Fibroblast of skin of left biceps (primary cell): ENCODE measurements at places on chromosomes 3 and 15.

DNA sequence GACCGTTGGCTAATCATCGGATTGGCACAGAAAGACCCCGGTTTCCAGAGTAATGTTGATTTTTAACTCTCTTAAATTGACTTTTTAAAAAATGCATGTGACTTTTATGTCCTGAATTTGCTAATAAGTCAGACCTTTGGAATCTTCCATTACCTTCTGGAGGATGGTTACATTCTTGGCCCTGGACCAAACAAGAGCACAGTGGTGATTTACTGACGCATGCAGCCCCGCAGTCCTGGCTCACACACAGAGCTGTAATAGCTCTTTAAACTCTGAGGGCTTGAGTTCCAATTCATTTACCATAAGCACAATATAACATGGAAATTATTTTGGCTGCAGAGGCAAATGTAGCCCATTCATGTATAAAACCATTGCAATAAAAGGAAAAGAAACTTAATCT lies 25.1 kb downstream of the SOX14 start:
- no peak for DNase-seq

GRCh38 chr3:85710490-85710889 lies 751.7 kb downstream of the CADM2 start:
- DNase-seq: no peak

- DNase-seq: no peak
Measured at GRCh38 chr3:69357196-69357595, 28.7 kb downstream of the FRMD4B start.

DNA sequence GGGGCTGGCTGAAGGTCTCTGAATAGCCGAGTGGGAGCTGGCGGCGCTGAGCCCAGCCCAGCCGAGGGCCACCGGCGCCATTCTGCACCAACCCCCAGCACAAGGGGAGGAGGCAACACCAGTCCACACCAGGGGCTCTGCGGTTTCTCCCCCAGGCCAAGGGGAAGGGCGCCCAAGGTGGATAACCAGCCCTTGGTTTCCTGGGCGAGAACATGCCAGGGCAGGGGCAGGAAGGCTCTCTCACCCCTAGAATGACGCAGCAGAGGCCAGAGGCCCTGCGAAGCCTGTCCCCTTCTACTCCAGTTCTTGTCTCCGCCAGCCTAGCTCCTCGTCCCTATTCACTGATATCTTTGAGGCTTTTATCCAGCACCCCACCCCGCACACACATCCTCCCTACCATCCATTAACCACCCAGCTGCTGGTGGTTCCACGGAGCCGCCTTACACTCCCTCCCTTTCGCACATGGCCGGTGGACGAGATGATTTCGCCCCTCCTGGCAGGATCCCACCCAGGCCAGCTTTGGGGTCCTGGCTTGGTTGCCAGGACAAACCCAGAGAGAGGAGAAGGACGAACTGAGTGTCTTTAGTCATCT lies 1.3 kb downstream of the RBPMS2 start:
- no peak for DNase-seq

- no peak for DNase-seq
Measured at GRCh38 chr3:23760871-23761373, 44.8 kb upstream of the UBE2E1 start.

GRCh38 chr3:154314152-154314551 lies 10.1 kb downstream of the DHX36 start:
- DNase-seq: no peak

DNA sequence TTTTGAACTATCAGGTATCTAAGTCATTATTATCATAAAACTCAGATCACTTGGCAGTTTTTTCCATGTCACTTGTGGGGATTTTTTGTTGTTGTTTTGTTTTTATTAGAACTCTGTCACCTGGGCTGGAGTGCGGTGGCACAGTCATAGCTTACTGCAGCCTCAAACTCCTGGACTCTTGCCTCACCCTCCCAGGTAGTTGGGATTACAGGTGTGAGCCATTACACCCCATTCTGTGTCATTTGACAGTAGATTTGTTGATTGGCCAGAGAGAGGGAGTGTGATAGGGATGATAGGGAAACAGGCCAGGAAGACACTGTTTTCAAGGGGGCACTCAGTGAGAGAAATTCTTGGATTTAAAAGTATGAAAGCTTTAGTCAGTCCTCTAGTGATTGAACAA lies 54.7 kb upstream of the SCAANT1 start:
- DNase-seq: no peak

DNA sequence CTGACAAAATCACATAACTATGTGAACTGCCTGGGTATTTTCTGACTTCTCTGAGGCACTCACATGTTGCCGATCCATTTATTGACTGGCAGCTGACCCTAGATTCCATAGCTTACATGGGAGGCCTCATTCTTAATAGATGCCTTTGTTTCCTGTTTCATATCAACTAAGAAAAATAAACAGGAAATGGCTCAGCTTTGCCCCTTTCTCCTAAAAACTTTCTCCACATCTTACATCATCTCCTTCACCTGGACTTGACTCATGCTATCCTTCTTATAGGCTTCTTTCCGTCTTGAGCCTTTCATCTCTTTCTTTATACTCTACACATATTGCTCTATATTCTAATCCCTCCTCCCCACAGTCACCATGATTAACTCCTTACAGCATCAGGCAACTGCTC lies 38.0 kb downstream of the TXNRD3 start:
- DNase-seq: no peak

- no peak for DNase-seq
Measured at GRCh38 chr3:198079771-198080520, 119.9 kb downstream of the LMLN start.

- DNase-seq: no peak
Measured at GRCh38 chr15:70321172-70321819, 223.6 kb upstream of the TLE3 start.

DNA sequence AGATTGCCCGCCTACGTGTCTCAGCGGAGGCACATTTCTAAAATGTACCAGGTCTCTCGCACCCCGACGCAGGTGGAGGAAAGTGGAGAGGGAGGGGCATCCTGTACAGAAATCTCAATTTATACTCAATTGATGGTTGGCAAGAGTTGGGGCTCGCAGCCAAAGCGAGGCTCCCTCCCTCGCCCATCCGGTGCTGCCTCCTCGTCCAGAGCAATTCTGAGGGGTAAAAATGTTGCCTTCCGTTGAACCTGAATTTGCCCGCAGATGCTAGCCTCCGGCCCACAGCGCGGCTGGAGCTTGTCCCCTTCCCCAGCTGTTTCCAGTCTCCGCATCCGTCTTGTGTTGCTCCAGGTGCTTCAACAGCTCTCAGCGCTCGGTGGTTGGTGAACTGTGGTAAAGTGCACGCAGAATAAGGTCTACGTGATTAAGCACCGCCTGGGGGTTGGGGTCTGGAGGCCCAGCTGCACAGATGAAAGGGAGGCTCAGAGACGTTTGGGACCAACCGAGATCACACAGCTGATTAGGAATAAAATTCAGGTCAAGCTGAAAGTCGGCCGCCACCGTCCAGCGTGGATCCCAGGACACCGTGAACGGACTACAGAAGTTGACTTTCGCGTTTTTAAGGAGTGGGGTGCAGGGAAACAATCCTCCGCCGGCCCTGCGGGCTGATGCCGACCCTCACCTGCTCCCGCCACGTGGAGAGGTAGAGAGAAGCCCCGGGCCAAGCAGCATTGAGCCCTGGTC lies 846 bp upstream of the POLG start:
- DNase-seq: no peak

- no peak for DNase-seq
Measured at GRCh38 chr3:150744041-150744918, 18.7 kb downstream of the SIAH2 start.

GRCh38 chr3:158727206-158728060 lies 4.8 kb downstream of the RARRES1 start:
- DNase-seq: no peak

- no peak for DNase-seq
Measured at GRCh38 chr3:126837773-126838172, 133.7 kb downstream of the CHCHD6 start.

- DNase-seq: no peak
Measured at GRCh38 chr3:66208189-66208588, 12.6 kb upstream of the SLC25A26 start.

DNA sequence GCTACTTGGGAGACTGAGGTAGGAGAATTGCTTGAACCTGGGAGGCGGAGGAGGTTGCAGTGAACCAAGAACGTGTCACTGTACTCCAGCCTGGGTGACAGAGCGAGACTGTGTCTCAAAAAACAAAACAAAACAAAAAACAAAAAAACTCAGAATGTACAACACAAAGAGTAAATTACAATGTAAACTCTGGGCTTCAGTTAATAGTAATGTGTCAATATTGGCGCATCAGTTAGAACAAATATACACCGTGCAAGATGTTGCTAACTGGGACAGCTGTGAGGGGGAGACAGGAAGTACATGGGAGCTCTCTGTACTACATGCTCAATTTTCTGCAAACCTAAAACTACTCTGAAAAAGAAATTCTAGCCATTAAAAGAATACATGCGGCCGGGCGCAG lies 23.5 kb upstream of the TRPM1 start:
- DNase-seq: no peak

DNA sequence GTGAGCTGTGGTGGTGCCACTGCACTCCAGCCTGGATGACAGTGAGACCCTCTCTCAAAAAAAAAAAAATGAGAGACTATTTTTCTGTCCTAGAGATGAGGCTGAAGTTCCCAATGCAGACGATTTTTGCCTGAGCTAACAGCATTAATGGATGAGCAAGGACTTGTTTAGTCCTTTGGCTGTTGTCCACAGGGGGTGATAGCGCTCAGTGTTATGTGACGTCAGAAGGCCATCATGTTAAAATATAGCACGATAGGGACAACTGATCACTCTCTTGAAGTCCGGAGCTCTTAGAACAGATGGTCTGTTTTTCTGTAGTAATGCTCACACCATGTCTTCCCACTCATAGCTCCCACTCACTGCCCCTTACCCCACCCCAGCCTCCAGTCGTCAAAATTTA lies 6.8 kb downstream of the TRNT1 start:
- DNase-seq: no peak
